Stimulated activated CD8-positive, alpha-beta memory T cell treated with anti-CD3 and anti-CD28 coated beads, Interleukin-7, amount 100 ng/mL, for 1 hour (primary cell): ENCODE measurements at places on chromosomes 2 and 18.

- DNase-seq = no peak
These were observed 89.3 kb downstream of the MBD2 start for GRCh38 chr18:54135216-54135615.

DNA sequence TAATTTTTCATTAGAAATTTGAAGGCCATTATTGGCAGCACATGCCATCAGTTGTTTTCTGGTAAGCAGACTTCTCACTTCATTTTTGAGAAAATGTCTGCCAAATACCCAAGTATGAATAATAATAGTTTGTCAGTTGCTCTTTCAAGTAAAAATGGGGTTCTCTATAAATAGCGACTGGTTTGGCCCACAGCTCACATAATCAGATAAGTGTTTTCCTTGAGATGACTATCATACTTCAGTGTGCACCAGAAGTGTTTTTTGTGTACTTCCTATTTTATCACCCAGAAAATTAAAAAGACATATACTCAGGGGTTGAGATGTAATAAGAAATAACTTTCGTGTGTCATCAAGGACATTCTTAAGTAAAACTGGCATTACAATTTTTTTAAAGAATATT lies 147.1 kb downstream of the PHLPP1 start:
- DNase-seq = no peak

GRCh38 chr2:121017396-121017795 lies 267.6 kb downstream of the TFCP2L1 start:
- DNase-seq = no peak

- no peak for DNase-seq
These were observed 44.5 kb upstream of the SP3 start for GRCh38 chr2:174009488-174010223.

GRCh38 chr2:7060631-7061449 lies 143.6 kb downstream of the RNF144A start:
- no peak for DNase-seq

DNA sequence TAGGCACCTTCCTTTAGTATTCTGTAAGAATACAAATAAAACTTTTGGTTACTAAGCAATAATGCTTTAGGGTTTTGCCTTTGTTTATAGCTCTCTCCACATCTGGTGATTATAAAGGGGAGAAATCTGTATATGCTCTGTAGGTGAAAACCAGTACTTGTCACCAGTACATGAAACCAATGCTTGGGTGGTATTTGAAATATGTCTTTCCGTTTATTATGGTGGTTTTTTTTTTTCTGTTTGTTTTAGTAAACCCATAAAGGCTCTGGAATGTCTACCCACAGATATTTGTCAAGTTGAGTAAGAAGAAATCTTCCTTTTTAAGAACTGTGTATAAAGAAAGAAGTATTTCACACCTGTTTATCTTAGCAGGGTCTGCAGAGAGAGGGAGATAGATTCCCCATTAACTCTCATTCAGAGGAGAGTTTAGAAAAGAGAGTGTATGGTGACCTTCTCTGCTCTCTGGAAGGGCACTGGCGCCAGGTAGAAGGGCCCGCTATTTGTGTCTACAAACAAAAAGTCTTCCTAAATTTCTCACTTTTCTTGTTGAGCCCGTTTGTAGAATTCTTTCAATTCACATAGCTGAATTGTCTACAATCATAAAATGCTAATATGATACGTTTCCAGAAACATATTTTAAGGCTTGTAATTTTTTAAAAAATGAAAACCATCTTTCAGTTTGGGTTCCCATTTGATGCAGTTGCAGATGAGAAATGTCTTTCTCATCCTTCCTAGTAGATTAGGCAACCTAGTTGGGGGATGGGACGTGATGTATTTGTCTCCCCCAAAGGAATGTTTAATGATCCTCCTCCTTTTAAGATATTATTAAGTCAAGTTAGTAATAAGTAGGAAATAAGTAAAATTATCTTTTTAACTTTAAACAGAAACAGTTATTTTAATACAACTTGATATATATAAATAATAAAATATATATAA lies 33.9 kb downstream of the MAP3K20 start:
- DNase-seq = no peak

DNA sequence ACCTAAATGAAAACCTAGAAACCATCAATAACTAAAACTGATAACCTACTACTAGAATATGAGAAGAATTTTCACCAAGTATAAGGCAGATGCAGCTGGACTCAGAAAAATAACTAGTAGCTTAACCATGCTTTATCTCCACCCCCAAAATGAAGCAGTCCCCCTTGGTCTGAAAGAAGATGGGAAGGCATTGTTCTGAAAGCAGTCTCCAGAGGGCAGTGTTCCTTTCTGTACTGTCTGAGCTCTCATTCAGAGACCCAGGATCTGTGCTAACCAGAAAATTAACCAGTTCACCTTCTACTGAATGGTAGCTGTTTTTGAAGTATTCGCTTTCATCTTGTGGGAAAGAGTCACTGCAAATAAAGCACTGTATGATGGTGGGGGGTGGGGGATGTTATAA lies 273.0 kb downstream of the PDE11A start:
- DNase-seq = no peak

DNA sequence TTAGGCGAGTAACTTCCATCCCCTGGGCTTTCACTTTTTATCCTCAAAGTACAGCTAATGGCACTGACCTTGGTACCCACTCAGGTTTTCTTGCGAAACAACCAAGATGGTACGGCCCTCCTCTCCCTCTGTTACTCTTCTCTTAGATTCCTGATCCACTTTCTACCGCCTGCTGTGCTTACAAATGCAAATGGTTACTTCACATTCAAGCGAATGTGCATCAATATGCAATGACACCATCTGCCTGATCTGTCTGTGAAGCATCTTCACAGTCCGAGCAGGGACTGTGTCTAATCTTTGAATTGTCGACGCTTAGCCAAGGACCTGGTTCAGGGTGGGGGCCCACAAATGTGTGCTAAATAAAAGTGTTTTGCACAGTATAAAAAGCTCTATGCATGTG lies 112.2 kb downstream of the TRIB2 start:
- DNase-seq = no peak

GRCh38 chr2:109229094-109229675 lies 100.2 kb downstream of the SH3RF3 start:
- no peak for DNase-seq

GRCh38 chr2:65620524-65620923 lies 188.1 kb upstream of the SPRED2 start:
- DNase-seq = no peak

DNA sequence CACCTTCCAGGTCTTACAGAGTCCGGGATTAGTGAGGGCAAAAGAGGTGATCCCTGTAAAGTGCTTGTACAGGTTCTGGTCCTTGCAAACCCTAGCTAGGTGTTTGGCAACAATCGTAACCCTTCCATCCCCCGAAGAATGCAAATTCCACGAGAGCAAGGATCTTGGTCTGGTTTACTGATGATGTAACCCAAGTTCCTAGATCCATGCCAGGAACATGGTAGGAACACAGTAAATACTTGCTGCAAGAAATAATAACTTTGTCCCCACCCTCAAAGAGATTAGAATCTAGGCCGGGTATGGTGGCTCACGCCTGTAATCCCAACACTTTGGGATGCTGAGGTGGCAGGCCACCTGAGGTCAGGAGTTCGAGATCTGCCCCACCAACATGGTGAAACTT lies 6.8 kb upstream of the NEU2 start:
- no peak for DNase-seq

DNA sequence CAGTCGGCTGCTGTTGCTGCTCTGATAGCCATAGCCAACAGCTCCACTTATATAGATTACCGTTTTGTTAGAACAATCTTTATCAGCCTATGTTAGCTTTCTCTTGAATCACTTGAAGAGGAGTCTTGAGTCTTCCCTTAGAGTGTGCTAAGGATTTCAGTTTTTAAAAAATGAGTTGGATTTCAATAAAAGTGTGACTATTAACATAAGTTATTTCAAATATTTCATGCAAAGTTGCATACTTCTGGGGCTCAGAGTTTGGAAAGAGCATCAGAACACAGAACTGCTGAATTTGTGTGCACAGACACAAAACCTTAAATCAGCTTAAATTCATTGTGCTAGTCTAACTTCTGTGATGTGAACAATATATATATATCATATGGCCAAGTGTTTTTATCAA lies 174.7 kb downstream of the MTX2 start:
- no peak for DNase-seq

- peak; percentile 38 for DNase-seq
These were observed 96.4 kb downstream of the RTP5 start for GRCh38 chr2:241965931-241966412.

- DNase-seq = no peak
These were observed 2.8 kb downstream of the ONECUT2 start for GRCh38 chr18:57437766-57438671.

GRCh38 chr18:28626756-28627155 lies 449.8 kb upstream of the CDH2 start:
- no peak for DNase-seq

GRCh38 chr2:94996305-94997100 lies 29.0 kb upstream of the MAL start:
- no peak for DNase-seq

DNA sequence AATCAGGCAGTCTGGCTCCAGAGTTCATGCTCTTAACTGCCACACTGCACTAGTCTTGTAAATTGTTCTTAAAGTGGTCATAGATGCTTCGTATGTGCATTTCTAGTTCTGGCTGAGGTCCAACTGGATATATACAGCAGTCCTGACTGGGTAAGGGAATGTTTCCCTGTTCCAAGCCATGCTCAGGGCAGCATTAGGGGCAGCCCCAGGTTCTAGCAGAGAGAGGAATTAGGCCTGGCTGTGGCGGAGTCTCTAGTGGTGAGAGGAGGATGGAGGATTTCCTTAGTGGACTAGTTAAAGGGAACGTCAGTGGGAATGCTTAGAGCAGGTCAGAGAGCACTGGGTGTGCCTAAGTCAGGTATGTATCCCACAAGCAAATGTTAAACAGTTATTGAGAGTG lies 28.0 kb downstream of the UBE2E3 start:
- no peak for DNase-seq

GRCh38 chr2:183037553-183038340 lies 510 bp downstream of the NCKAP1 start:
- peak; percentile 10 for DNase-seq

- no peak for DNase-seq
These were observed 2.9 kb downstream of the CAMKMT start for GRCh38 chr2:44364604-44365003.

DNA sequence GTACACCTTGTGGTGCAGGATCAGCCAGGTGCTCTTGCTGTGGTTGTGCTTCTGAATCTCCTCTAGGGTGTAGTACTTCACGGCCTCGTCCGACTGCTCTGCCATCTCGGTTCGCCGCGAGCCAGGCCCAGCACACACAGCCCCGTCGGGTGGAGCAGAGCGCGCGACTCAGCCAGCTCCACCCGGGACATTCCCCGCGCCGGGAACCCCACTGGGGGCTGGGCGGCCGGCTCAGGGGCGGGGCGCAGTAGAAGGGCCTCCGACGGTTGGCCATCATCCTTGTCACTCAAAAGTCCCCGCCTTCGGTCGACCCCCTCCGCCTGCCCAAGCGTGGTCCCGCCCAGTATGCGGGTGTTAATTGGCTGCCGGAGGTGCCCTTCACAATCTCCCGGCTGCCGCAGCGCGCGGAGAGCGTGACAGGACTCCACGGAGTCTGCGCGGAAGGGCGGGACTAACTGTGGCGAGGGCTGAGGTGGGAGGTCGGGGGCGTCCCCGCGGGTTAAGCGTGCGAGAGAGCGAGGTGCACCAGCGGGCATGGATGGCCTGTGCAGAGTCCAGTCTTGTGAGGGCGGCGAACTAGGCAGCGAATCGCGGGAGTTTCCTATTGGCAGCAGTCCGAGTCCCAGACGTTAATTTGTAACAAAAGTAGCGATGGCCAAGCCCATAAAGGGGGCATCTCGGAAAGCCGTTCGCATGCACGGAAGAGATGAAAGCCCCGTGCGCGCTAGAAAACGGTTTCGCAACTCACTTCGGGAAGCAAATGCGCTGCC lies at the start of gene CYB5A:
Gene CYB5A (minus strand): TSS at position 193 of the 770 bp plus-strand sequence. CDS start 88 bp downstream, at position 105.
- DNase-seq = peak; percentile 98

DNA sequence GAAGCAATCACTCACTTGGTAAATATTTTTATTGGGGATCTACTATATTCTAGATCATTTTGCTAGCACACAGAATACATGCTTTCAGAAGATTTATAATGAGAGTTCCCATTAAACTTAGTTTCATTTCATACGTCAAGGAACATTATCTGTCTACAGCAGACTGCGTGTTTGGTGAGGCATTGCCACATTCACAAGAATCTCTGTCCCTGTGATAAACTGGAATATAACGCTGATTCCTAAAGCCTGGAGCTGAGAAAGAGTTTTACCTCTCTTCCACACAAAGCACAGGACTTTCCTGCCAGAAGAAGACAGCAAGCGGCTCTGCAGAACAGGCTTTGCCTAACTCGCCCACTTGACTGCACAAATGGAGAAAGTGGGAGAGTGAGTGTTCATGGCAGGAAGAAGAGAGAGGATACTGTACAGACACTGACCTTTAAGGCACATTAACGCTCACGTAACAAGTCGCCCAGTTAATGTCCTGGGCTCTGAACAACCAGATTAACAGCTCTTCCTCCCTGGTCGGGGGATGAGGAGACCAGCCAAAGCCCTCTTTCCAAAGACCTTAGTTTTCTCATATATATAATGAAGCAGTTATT lies 356.2 kb downstream of the GPD2 start:
- DNase-seq = no peak

DNA sequence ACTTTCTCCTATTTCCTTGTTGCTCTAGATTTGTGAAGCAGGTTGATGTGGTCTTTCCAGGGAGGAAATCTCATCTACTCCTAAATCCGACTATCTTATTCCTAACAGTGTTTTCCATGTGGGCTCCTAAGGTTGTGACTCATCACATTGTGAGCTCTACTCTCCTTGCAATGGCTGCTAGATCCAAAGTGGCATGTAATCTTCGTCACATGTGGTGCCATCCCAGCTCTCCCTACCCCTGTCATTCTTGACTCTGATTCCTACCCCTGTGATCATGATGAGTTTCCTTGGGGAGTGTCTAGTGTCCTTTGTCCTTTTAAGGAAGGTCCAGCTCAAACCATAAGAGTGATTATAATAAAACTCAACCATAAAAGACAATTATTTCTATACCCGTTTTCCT lies 47.3 kb upstream of the GULP1 start:
- no peak for DNase-seq

- DNase-seq = no peak
These were observed 262.2 kb upstream of the ZNF521 start for GRCh38 chr18:25614168-25614567.

- no peak for DNase-seq
These were observed 41.6 kb upstream of the MGAT4A start for GRCh38 chr2:98772536-98772935.
